HuH-7 (cell line): ENCODE measurements at places on chromosomes 3 and 15.

GRCh38 chr3:128490915-128491690, 1.9 kb downstream of the GATA2 start:
- DNase-seq, result no peak

GRCh38 chr15:64521726-64522164, 61.4 kb downstream of the ZNF609 start:
- peak; percentile 17 for DNase-seq

- DNase-seq, result no peak
Observed at GRCh38 chr3:50299929-50300680, 900 bp upstream of the HYAL3 start.

DNA sequence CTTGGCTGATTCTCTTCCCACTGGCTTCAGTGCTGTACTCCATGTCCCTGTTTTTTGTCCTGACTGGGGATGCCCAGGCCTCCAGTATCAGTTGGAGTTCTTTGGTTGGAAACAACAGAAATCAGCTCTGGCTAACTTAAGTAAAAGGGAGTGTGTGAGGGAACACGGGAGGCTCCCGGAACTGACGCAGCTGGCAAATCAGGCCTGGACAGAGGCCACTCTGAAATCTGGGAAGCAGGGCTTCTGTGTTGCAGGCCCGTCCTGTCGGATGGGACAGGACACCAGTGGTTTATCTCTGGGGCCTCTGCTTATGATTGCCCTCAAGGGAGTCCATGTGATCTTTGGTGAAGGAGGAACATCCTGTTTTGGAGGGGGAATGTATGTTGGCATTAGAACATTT, 124.3 kb downstream of the CHCHD6 start:
- DNase-seq, result no peak

- no peak for DNase-seq
Observed at GRCh38 chr3:7437231-7437630, 576.3 kb downstream of the GRM7 start.

DNA sequence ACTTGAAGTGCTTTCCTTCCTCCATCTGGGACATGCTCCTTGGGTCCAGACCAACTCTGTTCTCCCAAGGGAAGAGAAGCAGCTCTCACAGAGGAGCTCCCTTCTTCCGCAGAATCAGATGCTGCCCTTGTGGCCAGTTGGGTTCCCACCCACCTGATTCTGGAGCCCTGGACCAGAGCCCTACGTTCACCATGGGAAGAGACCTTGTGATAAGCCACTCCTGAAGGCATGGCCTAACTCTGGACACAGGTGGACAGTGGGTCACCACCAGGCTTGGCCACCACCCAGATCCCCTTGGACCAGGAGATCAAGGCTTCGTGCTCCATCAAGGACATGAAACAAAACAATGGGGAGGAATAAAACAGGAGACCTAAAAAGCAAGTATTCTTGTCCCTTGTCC, 172.2 kb downstream of the RPLP1 start:
- DNase-seq, result no peak

- DNase-seq, result no peak
Observed at GRCh38 chr3:184176377-184177330, 2.0 kb downstream of the AP2M1 start.

DNA sequence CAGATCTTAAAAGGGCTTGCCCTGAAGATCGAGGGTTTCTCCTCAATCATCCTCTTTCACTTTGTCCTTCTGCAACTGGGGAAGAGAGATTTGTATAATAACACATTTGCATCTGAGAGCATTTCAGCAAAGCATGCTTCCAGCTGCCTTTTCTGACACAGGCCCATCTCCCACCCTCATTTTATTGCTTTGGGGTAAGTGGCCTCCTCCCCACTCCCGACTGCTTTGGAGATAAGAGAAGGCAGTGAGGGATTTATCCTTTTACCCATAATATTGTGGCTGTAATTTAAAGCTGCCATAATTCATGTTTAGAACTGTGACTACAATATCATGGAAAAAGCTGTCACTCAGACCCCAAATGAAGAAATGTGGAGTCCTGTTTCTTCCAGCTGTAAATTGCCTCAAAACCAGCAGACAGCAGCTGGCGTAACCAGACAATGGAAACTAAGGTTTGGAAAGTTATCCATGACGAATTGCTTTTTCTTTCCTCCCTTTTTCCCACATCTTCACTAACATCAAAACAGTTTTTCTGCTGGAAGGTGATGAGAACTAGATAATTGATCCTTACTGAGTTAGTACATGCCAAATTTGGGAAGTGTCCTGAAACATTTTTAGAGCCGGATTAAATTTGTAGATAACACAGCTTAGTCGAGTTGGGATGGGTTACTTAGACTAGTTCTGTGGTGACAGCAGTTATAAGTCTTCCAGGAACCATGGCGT, 104.2 kb upstream of the PFN2 start:
- no peak for DNase-seq

DNA sequence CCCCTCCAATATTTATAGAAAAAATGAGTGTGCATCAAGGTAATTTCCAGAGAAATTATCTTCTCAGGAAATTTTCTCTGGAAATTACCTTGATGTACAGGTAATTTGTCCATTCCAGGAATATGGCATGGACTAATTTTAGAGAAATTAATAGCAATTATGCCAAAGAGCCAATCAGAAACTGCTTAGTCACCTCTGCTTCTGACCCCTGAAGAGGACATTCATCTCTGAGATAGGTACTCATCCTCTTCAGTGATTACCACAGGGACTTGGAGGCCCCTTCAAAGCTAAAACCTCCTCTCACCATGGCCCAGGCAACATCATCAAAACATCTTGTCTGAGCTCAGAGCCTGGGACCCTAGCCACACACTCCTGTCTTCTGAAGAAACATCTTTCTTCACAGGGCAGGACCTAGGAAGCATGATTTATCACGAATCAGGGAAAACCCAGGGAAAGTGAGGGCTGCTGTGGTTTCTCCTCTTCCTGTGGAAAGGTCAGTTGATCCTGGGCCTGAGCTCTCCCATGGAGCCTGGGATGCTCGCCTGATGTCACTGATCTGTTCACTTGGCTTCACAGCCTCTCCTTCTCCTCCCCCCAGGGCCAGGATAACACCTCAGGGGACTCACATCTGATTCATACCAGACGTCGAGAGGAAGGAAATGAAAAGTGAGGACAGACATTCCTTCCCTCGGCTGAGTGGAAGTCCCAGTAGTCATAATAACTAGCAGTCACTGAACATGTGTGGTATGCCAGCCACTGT, 210.5 kb downstream of the DTWD1 start:
- DNase-seq, result no peak

DNA sequence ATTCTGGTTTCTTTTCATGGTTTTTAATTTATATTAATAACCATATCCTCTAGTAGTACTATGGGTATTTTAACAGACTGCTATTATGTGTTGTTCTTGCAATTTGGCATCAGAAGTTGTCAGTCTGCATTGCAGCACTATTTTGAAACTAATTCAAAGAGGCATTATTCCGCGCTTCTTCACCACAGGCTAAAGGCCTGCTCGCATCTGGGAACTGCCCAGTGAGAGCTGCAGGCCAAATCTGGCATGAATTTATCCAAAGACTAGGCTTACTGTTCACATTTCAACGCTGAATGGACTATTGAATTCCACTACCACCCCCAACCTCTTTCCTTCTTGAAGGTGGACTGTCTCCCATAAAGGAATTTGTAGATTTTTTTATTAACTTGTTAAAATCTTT, 310.4 kb upstream of the NR2F2 start:
- no peak for DNase-seq

GRCh38 chr3:151199554-151200438, 3.2 kb downstream of the GPR171 start:
- no peak for DNase-seq

DNA sequence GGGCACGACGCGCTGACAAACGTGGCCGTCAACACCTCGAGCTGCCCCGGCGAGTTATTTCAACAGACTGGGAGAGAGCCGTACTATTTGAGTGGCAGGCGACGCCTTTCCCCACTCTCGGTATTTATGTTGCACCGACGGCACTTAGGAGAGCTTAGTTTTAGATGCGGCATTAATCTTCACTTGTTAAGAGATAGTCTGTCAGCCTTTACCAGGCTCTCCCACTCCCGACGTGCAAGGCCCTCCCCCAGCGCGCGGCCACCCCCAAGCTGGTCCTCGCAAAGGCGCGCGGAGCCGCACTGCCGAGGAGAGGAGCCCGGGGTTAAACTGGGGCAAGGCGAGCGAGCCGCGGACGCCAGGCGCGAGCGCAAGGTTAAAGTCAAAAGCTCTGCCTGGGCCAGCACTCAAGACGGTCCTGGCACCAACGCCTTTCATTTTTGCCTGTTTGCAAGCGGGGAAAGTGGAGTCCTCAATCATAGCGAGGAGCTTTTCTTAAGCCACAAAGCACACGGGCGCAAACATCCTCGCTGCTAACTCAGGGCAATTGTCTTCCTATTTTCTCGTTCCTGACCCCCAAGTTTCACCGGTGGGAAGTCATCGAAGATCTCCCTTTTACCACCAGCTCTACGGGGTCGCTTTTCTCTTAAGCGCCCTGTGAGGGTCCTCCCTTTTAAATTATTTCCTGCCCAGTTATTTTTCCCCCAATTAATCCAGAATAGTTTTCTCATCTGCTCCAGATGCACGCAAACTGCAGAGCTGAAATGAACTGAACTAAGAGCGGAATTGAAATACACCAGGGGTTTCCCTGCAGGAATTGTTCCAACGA, 86.6 kb downstream of the NR2F2 start:
- DNase-seq, result no peak

- no peak for DNase-seq
Observed at GRCh38 chr3:75242012-75242735, 422.0 kb upstream of the FRG2C start.

DNA sequence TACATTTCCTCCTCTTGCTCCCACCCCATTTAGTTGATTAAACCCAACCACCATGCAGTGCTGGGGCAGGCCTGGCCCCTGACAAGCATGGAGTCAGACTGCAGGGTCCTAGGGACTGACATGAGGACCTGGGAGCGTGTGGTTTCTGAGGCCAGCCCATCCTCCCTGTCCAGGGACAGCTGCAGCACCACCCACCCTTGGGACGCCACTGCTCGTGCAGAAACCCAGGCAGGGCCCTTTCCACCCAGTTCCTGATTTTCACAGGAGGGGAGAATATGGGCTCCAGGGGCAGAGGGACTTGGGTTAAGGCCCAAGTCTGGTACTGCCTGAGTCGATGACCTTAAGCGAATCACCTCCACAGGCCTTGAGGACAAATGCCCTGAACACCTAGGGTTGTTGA, 23.7 kb downstream of the PLXND1 start:
- DNase-seq, result no peak

DNA sequence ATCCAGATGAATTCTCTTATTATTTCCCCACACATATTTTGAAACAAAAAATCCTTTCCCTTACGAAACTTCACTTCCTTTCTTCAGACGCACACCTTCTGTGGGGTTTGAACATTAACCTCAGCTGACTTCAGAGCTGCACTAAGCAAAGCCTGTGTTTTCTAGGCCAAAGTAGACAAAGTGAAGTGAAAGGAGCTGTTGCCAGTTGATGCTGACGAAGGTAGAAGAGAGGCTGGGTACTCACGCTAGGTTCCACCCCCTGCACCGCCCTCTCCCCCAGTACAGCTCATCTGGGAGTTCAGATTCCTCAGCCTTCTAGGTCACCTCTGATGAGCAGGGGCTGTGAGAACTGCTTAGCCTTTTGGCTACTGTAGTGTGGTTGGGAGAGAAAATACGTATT, 24.1 kb downstream of the DUT start:
- peak; percentile 36 for DNase-seq

GRCh38 chr3:16807391-16807790, 77.4 kb upstream of the PLCL2 start:
- no peak for DNase-seq

DNA sequence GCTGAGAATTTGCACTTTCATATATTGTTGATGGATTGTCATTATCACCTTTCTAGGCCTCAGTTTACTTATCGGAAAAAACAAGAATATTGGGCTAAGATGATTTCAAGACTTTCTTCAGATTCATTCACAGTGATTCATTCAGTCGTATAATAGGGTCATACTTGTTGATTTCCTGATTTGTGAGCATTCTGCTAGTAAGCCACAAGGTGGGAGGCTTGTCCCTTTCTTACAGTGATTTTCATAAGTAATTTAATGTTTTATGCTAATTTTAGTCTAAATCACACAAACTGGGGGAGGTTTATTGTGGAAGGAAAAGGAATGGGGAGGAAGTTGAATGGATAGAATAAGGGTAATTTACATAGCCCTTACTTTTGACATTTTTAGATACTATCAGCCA, 126.8 kb upstream of the GOLGA6L4 start:
- no peak for DNase-seq
